ENCODE measurements at places on chromosomes 12 and 14.

DNA sequence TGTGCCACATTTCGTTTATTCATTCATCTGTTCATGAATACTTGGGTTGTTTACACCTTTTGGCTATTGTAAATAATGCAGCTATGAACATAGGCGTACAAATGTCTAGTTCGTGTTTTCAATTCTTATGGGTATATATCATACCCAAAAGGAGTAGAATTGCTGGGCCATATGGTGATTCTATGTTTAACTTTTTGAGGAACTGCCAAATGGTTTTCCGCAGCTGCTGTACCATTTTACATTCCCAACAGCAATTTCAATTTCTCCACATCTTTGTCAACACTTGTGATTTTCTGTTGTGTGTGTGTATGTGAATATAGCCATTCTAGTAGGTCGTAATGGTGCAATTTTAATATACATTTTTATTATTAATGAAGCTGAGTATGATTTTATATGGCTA lies 326.2 kb downstream of the ETNK1 start:
- DNase-seq, result no peak

DNA sequence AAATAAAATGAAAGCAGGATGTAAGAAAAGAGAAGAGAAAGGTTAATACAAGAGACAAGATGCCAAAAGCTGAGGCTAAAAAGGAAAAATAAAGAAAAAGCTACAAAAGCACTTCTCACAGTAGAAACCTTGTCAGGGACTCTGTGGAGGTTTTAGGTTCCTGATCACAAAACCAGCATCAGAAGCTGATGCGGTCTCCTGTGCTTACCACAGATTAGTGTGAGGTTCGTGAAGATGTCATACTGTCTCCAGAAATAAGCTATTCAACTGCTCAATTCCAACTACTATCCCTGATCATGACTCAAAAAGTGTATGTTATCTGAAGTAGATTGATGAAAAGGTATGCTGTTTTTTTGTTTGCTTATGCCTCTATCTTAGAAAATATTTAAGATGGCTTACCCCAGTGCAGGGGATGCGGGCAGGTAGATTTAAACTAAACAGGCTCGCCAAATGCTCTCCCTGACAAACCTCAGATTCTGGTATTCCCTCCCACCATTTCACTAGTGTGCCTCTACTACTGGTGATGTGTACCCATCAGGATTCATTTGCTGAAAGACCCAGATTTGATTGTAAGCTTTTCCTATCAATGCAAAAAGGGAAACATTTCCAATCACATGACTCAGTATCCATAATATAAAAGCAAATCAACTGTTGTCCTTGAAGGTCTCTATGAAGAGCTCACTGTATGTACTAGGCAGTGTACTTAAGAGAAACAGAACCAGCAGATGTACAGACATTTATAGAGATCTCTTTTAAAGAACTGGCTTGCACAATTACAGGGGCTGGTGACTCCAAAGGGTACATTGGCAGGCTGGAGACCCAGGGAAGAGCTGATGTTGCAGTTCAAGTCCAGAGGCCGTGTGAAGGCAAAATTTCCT lies 169.5 kb upstream of the FOXN3 start:
- DNase-seq, result no peak

DNA sequence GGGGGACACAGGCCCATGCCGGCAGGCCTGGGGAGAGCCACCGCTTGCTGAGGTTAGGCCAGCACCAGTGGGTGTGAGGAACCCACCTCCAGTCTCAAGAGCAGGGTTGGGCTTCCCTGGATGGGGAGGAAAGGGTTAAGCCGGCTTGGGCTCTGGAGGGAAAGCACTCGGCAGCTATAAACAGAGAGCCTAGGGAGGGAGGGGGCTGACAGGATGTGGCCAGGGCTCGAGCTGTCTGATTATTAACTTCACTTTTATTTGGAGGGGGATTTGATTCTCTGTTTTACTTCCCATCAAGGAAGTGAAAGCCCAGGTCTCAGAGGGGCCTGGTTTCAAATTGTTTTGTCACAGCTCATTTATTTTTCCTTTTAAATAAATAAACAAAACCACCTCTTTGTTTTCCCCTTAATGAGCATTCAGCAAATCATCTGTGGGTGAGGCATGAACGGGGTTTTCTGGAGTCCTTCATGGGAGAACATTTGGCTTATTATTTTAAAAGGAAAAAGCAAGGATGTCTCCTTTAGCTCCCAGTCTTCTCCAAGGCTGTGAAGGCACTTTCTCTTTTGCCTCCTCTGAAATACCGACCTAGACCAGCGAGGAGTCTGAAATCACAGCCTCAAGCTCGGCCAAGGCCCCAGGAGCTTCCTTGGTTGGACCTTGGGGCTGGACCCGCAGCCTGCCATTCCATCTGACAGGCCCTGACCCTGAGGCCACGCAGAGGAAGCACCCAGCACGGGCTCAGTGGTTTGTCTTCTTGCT lies 21.9 kb upstream of the ZFP36L1 start:
- peak; percentile 58 for DNase-seq

DNA sequence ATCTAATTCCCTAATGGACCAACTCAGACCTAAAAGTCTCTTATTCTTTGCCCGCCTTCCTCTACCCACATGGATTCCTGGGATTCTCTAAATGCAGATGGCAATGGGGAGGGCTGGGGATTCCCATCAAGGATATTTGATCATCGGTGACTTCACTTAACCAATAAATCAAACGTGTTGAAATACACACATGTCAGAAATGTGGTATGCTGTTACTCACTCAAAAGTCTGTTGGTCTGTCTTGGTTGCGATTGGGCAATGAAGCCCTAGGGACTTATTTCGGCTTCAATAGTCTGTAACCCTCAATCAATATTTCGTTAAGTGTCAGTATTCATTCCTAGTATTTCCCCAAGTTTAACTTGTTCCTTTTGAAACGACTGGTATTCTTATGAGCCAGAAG lies 117.2 kb upstream of the DIO3 start:
- no peak for DNase-seq

DNA sequence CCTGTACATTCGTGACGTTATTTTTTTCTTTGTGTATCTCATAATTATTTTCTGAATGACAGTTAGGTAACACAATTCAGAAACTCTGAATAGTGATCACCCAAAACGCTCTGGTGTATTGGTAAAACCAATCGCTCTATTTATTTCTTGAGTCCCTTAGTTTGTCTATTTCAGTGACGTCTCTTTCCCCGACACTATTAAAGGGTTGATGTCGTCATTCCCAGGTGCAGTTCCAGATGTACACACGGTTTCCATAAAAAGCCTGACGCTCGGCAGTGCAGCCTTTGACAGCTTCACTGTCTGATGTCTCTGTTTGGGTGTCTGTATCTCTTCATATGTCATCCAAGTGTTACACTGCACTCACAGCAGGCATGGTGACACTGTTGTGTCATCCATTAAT lies 701.4 kb downstream of the TMEM121 start:
- no peak for DNase-seq

All from stimulated activated CD4-positive, alpha-beta T cell treated with anti-CD3 and anti-CD28 coated beads, Interleukin-4, amount 100 ng/mL, for 24 hours (primary cell).